ENCODE measurements at places on chromosomes 11 and 22.
A peak's percentile ranks its signal among the peaks of the same experiment; 100 is the strongest.

DNA sequence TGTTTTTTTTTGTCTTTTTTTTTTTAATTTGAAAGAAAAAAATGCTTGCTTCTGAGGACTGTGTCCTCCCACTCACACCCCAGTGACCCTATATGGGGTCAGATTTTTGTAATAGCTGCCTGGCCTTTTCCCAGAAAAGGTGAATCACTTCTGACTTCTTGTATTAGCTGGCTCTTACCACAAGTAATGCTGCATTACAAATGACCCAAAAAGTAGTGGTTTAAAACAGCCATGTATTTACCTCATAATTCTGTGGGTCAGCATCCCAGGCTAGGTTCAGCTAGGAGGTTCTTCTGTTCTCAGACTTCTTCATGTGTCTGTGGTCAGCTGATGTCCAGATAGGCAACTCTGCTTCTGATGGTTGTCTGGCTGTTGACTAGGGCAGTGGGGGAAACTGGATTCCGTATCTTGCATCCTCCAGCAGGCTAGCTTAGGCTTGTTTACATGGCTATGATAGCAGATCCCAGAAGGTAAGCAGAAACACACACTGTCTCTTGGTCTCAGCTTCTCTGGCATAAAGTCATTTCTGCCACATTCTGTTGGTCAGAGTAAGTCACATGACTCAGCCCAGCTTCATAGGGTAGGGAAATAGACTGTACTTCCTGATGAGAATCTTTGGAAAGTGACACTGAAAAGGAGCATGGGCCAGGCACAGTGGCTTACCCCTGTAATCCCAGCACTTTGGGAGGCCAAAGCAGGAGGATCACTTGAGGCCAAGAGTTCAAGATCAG is 19.5 kb downstream of the LHFPL7 start:
- DNase-seq: no peak

DNA sequence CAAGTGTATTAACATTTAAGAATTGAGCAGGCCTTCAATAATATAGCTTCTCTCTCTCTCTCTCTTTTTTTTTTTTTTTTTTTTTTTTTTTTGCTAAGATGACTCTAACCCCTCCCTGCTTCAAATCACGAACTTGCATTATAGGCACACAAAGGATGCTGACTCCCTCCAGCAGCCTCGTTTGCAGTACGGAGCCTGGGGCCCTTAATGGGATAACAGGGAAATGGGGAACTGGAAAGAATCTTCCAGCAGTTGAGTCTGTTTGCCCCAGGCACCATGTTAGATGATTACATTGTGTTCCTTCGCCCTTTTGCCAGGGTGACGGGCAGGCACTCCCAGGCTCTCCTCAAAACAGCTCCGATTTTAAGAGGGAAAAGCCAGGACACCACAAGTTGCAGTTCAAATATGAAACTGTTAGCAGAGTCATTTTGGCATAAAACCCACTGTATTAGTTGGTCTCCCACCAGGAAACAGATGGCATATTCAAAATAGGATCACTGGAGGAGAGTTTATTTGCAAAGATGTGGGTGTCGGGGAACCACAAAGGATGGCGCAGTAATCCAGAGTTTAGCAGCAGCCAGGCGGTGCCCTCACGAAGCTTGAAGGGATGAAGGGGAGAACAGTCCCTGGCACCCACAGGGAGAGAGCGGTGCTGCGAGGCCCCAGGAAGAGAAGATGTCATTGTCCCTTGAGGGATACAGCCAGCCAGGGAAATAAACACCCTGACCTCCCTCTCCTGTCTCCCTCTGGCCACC is 26.5 kb upstream of the TREH start:
- DNase-seq: no peak

GRCh38 chr22:45064313-45065278 is 54.8 kb upstream of the PHF21B start:
- DNase-seq: peak; percentile 63

GRCh38 chr11:17406082-17406817 is 17.8 kb upstream of the KCNJ11 start:
- no peak for DNase-seq

DNA sequence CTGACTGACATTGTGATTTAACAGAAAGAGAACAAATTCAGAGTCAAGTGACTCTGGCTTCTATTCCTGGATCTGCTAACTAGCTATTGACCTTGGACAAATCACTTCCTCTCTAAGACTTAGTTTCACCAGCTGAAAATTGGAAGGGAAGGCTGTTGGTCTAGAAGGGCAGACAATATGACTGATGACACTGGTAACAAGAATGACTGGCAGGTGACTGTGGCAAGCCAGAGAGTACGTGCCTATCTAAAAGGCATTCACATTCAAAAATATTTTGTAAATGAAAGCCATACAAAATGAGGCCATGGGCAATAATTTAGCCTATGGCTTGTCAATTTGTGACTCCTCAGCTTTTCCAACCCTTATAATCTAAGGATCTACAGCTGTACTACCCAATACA is 23.5 kb downstream of the SERGEF start:
- no peak for DNase-seq

- DNase-seq: no peak
Measured at GRCh38 chr11:104060004-104060794, 23.8 kb downstream of the DDI1 start.

DNA sequence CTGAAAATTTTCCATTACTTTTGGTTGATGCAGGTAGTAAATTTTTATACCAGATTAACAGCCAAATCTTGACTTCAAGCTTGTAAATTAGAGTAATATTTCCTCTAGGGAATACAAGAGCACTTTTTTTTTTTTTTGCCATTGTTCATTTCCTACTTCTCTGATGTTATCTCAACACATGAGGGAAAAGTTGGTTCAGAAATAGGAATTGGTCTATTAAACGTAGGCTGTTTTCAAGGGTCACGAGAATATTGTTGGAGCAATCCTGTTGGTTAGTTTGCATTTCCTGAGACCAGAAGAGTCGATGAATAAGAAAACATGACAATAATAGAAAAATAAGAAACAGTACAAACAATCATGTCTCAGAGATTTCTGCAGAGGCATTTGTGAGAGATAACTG is 453.9 kb upstream of the CCDC179 start:
- no peak for DNase-seq

DNA sequence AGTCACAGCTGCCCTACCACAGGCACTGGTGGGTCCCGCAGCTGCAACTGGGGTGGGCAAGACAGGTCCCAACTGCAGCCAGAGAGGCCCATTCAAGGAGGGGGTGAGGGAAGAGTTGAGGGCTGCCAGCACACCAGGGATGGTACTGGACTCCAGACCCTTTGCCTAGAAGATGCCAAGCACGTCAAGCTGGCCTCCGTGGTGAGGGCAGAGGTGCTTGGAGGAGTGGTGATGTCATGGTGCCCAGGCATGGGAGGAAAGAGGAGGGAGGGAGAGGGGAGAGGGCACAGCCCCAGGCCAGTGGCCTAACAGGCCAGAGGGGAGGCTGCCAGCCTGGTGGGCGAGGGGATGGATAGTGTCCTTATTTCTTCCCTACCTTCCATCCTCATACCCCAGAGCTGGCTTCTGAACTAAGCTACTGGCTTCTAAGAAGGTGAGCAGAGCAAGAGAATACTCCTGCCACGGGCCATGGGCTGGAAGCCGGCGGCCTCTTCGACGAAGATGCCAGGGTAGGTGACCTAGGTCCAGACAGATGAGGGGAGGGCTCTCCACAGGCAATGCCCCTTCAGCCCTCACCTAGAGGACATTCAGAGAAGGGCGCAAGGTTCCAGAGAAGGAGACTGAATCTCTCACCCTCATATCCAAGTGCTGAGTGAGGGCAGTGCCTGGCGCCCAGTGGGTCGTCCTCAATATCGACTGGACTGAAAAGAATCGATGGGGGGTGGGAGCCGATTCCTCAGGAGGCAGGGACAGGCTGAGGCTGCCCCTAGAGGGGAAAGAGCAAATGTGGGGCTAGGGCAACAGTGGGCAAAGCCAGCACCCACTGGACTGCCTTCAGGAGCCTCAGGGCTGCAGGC is 1.8 kb downstream of the SYT7 start:
- DNase-seq: no peak

DNA sequence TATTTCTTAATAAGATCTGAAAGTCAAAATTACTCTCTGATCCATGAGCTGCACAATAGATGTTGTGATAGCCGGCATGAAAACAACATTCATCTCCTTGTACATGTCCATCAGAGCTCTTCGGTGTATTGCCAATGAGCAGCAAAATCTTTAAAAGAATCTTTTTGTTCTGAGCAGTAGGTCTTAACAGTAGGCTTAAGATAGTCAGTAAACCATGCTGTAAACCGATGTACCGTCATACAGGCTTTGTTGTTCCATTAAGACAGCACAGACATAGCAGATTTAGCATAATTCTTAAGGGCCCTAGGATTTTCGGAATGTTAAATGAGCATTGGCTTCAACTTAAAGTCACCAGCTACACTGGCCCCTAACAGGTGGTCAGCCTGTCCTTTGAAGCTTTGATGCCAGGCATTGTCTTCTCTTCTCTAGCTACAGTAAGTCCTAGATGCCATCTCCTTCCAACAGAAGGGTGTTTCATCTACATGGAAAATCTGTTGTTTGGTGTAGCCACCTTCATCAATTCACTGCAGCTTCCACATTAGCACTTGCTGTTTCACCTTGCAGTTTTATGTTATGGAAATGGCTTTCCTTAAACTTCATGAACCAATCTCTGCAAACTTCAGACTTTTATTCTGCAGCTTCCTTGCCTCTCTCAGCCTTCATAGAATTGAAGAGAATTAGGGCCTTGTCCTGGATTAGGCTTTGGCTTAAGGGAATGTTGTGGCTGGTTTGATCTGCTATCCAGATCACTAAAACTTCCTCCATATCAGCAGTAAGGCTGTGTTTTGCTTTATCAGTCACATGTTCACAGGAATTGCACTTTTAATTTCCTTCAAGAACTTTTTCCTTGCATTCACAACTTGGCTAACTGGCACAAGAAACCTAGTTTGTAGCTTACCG is 28.4 kb downstream of the RRP8 start:
- no peak for DNase-seq

GRCh38 chr11:11786771-11787170 is 55.0 kb upstream of the USP47 start:
- DNase-seq: peak; percentile 43

DNA sequence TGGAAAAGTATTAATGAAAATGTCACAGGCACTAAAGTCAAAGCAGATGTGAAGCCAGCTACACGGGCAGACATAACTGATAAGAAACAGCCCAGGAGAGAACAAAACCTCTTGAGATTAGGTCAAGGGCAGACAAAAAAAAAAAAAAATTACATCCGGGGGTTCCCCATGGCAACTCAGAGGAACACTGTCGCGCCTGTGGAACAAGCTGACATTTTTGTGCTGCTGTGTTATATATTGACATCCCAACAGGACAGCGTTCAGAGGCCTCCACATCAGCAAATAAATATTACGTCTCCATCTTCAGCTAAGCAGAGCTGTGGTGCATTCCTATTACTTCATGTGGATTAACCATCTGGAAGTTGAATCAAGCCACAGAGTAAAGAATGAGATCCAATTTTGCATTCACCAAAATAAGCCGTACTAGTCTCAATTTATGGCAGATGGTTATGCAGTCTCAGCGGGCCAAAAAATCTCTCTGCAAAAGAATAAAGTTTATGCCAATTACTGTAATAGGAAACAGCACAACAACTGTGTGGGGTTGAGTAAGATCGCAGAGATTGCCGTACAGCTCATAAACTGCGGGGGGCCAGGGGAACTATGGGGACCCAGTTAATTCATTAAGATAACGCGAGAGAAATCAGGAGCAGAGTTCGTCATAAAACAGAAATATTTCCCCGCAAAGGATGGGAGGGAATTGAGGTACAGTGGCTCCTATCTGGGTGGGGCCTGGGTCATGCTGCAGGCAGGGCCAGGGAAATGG is 41.3 kb upstream of the MN1 start:
- DNase-seq: peak; percentile 94

DNA sequence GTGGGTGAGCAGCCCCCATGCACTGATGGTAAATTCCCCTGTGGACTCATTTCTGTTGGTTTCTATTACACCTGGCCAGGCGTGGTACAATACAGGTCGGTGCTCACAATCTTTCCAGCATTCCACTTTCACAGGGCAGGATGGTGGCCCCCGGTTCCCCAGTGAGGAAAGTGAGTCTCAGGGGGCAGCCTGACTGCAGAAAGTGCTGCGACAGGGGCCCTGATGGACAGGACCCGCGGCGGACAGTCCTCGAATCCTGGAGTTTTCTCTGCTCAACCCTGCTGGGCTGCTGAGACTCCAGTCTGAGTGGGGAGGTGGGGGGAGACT is 3.1 kb upstream of the PGGHG start:
- no peak for DNase-seq

- no peak for DNase-seq
Measured at GRCh38 chr22:38494498-38494897, 11.6 kb downstream of the DDX17 start.

- DNase-seq: no peak
Measured at GRCh38 chr11:59154610-59155009, 12.0 kb downstream of the FAM111A start.

GRCh38 chr22:39240831-39241793 is 3.7 kb downstream of the PDGFB start:
- DNase-seq: peak; percentile 15

- DNase-seq: no peak
Measured at GRCh38 chr11:64265176-64266160, 14.1 kb downstream of the PLCB3 start.

- peak; percentile 77 for DNase-seq
Measured at GRCh38 chr11:35367491-35367890, 51.9 kb downstream of the SLC1A2 start.

- DNase-seq: no peak
Measured at GRCh38 chr11:2382936-2383851, 6.1 kb downstream of the CD81 start.

DNA sequence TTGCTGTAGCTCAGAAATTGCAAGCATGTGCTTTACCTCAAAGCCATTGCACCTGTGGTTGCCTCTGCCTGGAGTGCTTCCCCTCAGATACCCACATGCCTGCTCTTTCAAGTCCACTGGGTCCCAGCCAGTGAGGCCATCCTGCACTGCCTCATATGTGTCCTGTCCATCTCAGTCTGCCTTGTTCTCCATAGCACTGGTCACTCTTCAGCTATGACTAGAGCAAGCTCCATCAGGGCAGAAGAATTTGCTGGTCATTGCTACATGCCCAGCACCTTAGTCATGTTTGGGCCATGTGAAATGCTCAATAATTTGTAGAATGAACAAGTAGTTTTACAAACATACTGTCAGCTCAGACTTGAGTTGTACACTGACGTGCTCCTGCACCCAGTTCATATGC is 64.4 kb upstream of the HORMAD2 start:
- peak; percentile 84 for DNase-seq

DNA sequence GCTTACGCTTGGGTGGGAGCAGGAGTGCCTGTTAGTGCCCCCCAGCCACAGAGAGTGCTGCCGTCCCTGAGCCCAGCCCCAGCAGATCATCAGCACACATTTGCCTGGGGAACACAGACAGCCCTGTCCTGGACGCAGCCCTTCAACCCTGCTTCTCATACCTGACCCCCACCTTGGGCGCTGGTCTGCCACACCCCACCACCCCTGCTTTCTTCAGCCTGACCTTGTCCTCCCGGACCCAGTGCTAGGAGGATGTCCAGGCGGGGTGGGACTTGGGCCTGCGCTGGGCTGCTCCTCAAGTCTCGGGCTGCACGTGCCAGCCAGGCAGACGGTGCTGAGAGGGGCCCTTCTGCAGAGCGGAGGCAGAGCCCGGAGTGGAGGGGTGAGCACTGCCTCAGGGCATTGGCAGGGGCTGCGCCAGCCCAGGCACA is 119.2 kb downstream of the KCNQ1OT1 start:
- no peak for DNase-seq
